ENCODE measurements at places on chromosomes 11 and 22.

DNA sequence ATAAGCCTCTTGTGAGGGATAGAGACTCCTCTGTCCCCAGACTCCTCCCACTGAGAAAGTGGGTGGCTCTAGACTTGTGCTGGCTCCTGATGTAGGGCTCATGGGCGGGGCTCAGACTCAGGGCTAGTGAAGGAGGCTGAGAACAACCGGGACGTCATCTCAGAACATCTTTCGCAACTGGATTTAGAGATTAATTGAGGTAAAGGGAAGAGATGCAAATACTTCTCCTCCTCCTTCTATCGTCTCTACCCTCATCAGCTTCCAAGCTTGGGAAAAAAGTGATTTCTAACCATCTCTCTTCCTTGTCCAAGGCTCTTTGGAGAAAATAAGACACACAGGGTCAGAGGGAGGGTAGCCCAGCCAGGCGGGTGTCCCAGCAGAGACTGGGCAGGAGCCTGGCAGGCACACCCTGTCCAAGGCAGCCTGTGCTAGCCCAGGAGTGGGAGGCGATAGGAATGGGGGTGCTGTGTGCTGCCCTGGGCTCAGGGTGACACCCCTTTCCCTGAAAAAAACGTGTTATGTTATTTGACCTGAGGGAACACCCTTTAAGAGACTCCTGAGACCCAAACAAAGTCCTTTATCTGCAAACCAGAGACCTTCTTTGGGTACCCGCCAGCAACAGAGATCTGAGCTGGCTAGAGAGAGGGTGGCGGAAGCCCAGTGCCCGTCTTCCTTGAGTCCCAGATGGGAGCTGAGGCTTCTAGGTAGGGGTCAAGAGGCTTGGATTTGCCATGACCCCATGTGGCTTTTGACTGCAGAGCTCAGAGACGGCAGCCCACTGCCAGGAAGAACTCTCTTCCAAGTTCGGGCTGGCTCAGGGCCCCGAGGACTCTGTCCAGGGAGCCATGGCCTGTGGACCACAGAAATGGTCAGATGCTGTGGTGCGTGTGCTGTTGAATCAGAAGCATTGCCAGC, 160.9 kb downstream of the ADAMTS15 start:
- DNase-seq = no peak

DNA sequence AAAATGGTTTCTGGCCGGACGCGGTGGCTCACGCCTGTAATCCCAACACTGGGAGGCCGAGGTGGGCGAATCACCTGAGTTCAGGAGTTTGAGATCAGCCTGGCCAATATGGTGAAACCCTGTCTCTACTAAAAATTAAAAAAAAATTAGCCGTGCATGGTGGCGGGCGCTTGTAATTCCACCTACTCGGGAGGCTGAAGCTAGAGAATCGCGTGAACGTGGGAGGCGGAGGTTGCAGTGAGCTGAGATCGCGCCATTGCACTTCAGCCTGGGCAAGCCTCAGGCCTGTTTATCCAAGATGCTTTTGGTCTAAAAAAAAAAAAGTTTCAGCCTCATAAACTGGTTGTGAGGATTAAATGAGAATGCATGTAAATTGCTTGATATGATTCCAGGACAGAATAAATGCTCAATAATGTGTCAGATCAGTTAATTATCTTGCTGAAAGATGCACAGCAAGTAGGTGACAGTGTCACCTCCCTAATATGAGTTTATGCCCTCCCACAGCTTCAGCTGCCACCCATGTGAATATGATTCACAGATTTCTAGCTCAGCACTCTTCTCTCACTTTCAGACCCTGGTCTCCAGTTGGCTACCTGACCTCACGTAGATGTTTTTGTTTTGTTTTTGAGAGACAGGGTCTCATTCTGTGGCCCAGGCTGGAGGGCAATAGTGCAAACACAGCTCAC, 1.1 kb upstream of the ALG8 start:
- no peak for DNase-seq

- no peak for DNase-seq
Observed at GRCh38 chr22:46121523-46122287, 28.6 kb upstream of the PPARA start.

- no peak for DNase-seq
Observed at GRCh38 chr11:88288560-88288959, 49.0 kb downstream of the CTSC start.

GRCh38 chr22:19150482-19151328, 613 bp upstream of the GSC2 start:
- DNase-seq = no peak

DNA sequence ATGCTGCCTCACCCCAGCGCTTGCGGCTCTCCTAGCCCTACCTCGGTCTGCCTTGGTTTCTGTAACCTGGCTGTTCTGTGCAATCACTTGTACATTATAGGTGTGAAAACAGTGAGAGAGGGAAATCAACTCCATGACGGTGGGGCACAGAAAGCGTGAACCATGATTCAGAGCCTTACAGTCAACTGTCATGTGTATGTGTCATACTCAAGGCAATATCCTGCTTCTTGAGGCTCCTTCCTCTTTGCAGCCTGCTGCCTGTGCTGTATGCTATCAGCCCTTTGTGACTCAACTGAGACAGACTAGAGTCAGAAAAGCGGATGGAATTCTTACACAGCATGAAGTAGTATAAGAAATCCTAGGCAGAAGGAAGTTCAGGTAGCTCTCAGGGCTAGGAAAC, 2.1 kb downstream of the NRIP3 start:
- DNase-seq = peak; percentile 88

GRCh38 chr22:29136782-29137700, 64.2 kb downstream of the KREMEN1 start:
- no peak for DNase-seq
